ENCODE measurements at places on chromosomes 7 and 10. TPM values are rescaled to one million over a fixed set of nuclear protein-coding genes. Genes with fewer than 3 reads are reported as not detected.

DNA sequence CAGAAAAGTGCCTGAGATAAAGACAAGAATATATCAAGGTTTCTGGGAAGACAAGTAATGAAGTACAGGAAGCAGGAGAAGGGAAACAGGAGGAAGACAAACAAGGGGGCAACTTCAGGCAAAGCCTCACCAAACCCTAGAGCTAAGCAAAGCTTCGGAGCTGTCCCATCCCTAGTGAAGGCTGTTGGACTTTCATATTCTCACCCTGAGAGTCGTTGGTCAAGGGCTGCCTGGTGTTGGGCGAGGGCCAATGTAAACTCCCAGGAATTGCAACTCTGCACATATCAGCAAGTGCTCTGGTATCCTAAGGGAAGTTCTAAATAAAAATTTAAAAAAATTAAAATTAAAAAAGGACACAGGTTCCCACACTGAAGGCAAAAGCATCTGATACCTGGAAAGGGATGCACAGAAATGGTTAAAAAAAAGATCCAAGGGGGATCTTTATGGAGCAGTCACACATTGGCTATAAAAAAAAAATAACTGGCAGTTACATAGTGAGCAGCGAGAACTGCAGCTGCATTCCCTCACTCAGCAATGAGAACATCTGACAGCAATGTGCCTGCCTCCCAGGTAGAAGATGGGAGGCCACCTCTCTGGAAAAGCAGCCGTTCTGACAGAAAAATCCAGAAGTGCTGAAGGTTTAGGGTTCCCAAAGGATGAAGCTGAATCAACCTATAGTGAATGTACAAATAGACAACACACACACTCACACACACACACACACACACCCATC is 304.7 kb downstream of the WDR11 start:
- no peaks in the 10 kb centered on the region for H3K36me3 ChIP-seq
- peaks cover 19% of the 10 kb centered on the region for H3K4me1 ChIP-seq
- no peaks in the 10 kb centered on the region for H3K27me3 ChIP-seq
- H3K27ac ChIP-seq = no peak overlapping the region

DNA sequence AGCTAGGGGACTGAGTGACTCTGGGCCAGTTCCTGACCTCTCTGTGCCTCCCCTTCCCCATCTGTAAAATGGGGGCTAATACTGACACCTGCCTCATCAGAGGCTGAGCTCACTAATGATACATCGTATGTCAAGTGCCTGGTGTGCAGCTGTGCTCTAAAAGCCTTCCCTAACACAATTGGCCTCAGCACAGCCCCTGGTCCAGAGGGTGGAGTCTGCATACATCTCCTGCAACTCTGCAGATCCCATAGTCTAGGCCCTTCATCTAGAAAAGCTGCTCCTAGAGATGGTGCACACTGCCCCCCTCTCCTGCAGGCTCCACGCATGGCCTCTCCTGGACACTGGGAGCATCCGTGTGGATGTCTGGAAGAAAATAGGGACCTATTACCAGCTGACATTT is 255.0 kb downstream of the RPS24 start:
- DNase-seq = no peak
- H3K4me3 ChIP-seq = no peak overlapping the region
- no peak overlapping the region for H3K27ac ChIP-seq

The HOXA5 gene
- 16.0 TPM for total RNA-seq

The SORCS1 gene
- total RNA-seq = 0.23 TPM

- peak overlapping the region; percentile 99 for H3K27ac ChIP-seq
- no peaks in the 10 kb centered on the region for H3K36me3 ChIP-seq
- peaks cover 46% of the 10 kb centered on the region for H3K4me1 ChIP-seq
- DNase-seq = no peak
These were observed 563 bp downstream of the STAM start for GRCh38 chr10:17644485-17644943.

DNA sequence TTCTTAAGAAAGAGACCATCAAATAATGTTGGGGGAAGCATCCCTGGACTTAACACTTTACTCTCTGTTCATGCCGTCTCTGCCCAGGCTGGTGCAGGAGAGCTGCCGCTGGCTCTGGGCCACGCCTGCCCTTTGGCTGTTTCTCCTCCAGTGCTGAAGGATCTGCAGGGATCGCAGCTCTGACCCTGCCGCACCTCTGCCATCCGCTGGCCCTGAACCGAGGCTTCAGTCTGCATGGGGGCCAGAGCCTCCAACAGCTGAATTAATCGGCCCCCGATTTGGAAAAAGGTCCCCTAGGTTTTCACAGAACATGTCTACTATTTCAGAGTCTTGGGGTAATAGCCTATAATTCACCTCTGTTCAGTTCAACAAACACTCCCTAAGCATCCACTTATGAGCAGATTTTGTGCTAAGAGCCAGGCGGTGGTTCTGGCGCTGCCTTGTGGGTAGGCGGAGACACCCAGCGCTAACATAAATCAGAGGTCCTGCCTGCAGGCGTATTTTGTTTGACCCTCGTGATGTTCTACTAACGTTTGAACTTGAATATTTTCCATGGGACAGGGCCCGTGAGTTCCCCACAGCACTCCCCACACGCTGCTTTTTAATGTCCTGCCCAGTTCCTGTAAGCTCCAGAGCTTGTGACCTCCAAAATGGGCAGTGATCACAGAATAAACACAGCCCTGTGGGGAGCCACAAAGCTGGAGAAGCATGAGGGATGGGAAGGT is 99.0 kb downstream of the DYNC2I1 start:
- no peak for DNase-seq
- peaks cover 6% of the 10 kb centered on the region for H3K27me3 ChIP-seq
- no peak overlapping the region for H3K27ac ChIP-seq
- H3K36me3 ChIP-seq = no peaks in the 10 kb centered on the region
- no peak overlapping the region for H3K4me3 ChIP-seq

Data from upper lobe of right lung (tissue), 1 donor.